Stimulated activated CD8-positive, alpha-beta memory T cell treated with anti-CD3 and anti-CD28 coated beads, Interleukin-7, amount 100 ng/mL, for 1 hour (primary cell): ENCODE measurements at places on chromosomes 3 and 15.

GRCh38 chr15:42313463-42313862, 40.2 kb upstream of the TMEM87A start:
- DNase-seq = no peak

DNA sequence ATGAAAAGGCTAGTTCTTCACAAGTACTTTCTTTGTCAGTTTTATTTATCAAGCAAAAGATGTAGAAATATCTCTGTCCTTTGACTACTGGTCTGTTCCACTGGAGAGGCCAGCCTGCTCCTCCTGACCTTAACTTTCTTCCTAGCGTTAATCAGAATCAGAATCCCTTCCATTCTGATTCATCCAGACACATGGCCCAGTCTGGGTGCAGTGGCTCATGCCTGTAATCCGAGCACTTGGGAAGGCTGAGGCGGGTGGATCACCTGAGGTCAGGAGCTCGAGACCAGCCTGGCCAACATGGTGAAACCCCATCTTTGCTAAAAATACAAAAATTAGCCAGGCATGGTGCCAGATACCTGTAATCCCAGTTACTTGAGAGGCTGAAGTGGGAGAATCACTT, 32.0 kb upstream of the MANF start:
- DNase-seq = no peak

DNA sequence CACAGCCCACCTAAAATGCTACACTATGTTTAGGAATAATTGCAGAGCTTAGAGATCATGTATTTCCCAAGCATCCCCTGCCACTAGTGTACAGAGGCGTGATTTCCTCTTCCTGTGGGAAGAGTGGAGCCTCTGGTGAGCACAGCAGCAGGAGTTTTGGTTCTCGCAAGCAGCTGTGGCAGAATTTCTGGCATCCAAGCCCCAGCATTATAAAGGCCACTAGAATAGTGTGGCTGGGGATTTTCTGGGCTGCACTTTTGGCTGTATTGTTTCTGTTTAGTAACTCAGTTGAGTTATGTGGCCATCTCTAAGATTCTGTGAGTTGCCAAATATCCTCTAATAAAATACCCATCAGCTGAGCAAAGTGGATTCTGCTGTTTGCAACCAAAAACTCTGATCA, 64.7 kb downstream of the GPR176 start:
- no peak for DNase-seq

- DNase-seq = no peak
These were observed 52.1 kb upstream of the FGD5 start for GRCh38 chr3:14766428-14767244.

GRCh38 chr15:100279446-100279845, 62.3 kb downstream of the ADAMTS17 start:
- no peak for DNase-seq
